Left renal cortex interstitium (tissue), 4 donors: ENCODE measurements at places on chromosomes 2 and 18. TPM values are rescaled to one million over a fixed set of nuclear protein-coding genes. Genes with fewer than 3 reads are reported as not detected.

- no peak for DNase-seq
Observed at GRCh38 chr2:213288913-213289700, 4.8 kb downstream of the SPAG16 start.

The POLR1A gene
- polyA plus RNA-seq: 23.0 TPM

The FSIP2 gene
- 2.5 TPM for polyA plus RNA-seq

The COL4A4 gene
- 44.2 TPM for polyA plus RNA-seq

The MBOAT2 gene
- 71.5 TPM for polyA plus RNA-seq
